ENCODE measurements at places on chromosomes 16 and 17.

DNA sequence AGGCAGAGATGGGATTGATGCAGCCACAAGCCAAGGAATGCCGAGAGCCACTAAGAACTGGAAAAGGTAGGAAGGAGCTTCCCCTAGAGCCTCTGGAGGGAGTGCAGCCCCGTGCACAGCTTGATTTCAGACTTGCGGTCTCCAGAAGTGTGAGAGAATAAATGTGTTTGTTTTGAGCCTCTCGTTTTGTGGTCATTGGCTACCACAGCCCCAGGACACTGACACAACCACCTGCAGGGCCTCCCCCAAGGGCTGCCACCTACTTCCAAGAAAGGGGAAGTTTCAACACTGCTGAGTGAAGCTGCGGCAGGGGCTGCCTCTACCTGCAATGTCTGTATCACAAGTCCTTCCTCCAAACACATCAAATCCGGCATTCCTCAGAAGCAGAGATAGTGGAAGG is 346.9 kb downstream of the C16orf95 start:
- no peak for DNase-seq

GRCh38 chr16:86814256-86814655 is 235.9 kb downstream of the FOXL1 start:
- DNase-seq: no peak

DNA sequence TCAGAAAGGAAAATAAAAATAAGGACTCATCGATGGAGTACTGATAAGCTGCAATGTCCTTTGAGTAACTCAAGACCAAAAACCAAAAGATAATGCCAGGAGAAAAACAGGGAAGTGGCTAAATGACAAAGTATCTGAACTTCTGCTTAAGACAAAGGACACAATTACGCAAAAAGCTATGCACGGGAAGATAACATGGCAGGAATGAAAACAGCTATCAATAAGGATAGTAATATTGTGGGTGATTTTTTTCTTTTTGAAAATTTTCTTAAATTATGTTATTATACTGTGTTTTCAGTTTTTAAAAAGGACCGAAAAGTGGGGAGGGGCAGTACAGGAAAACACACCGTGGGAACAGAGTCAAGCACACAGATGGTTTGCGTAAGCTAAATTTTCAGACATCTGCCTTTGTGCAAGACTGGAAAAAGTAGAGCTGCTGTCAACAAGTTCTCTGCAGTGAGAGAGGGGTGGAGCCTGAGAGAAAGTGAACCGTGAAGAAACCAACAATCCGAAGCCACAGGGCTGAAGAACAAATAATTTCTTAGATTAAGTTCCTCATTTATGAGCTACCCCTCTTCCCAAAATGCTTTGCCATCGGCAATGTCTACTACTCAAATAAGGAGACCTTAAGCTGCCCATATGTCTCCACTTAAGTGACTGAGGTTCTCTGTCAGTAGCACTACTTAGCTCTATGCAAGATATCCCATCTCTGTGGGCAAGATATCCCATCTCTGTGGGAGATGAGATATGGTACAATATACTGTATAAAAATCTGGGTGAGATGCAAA is 99.9 kb upstream of the CORO6 start:
- no peak for DNase-seq

GRCh38 chr16:85362443-85362842 is 250.2 kb upstream of the CIBAR2 start:
- DNase-seq: no peak

- peak; percentile 46 for DNase-seq
Observed at GRCh38 chr17:75845058-75845711, 981 bp upstream of the UNC13D start.

GRCh38 chr17:80362428-80363119 is 52.4 kb upstream of the ENDOV start:
- DNase-seq: no peak

GRCh38 chr16:29940656-29941055 is 14.6 kb upstream of the KCTD13 start:
- DNase-seq: no peak

GRCh38 chr17:1019451-1019850 is 22.5 kb downstream of the TIMM22 start:
- DNase-seq: no peak

- peak; percentile 62 for DNase-seq
Observed at GRCh38 chr17:40062329-40063186, at the start of gene THRA. TSS of gene THRA (plus strand) at chr17:40062965. CDS start at chr17:40074489, 11,524 bp downstream.

GRCh38 chr17:71488851-71489250 is 632.0 kb upstream of the SOX9 start:
- DNase-seq: no peak

DNA sequence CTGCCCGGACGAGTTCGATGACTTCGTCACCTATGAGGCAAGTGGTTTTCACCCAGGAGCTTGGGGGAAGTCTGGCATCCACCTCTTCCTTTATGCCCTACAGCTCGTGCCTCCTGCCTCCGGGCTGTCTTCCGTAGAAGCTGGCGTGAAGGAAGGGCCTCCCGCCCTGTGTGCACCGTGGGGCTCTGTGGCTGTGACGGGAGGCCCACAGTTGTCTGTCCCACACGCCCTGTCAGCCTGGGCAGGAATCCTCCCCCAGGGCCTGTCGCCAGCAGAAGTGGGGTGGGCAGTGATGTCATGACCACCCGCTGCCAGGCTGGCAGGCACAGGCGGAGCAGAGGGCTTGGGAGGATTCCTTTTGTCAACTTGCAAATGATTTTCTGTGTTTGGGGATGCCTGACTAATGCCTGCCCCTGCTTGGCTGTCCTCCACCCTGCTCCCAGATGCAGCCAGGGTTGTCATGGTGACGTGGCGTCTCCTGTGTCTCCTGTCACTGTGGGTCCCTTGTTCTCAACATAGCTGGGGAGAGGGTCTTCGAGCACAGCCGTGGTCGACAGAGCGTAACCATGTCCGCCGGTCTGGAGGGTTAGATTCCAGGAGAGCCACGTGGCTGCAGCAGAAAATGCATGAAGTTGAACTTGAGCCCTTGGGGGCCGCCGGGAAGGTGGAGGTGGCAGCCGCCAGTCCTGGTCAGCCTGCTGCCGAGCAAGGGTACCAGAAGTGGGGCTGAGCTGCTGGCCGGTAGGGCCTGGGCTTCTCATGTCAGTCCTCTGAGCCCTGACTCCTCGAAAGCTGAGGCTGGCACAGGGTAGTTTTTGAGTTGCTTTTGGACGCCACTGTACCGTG is 46.1 kb downstream of the RAB11FIP3 start:
- no peak for DNase-seq

GRCh38 chr17:35404360-35404759 is 27.9 kb downstream of the SLFN12 start:
- no peak for DNase-seq

DNA sequence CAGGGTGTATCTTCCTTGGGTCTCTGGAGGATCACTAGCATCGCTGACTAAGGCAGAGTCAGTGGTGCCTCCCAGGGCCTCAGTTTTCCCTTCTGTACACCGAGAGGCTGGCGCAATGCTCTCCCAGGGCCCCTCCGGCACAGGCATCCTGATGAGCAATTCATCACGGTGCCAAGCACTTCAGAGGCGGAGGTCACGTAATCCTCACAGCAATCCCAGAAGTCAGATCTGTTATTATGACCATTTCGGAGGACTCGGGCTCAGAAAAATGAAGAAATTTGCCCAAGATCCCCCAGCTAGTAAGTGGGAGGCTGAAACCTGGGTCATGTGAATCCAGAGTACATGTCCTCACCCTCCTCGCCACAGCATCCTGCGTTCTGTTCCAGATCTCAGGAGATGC is 46.5 kb downstream of the AIPL1 start:
- DNase-seq: no peak

GRCh38 chr17:39197380-39198185 is at the start of gene CACNB1:
TSS of gene CACNB1 (minus strand) at chr17:39197669. CDS start at chr17:39197495, 174 bp downstream.
- DNase-seq: peak; percentile 74

DNA sequence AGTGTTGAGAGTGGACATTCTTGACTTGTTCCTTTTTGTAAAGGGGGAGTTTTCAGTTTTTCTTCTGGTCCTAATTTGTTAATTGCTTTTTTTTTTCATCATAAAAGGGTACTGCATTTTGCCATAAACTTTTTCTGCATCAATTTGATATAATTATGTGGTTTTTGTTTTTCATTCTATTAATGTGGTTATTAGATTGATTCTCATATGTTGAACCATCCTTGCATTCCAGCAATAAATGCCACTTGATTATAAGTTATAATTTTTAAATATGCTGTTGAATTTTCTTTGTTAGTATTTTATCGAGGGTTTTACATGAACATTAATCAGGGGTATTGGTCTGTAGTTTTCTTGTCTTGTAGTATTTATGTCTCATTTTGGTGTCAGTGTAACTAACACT is 87.2 kb upstream of the SMIM36 start:
- DNase-seq: no peak

DNA sequence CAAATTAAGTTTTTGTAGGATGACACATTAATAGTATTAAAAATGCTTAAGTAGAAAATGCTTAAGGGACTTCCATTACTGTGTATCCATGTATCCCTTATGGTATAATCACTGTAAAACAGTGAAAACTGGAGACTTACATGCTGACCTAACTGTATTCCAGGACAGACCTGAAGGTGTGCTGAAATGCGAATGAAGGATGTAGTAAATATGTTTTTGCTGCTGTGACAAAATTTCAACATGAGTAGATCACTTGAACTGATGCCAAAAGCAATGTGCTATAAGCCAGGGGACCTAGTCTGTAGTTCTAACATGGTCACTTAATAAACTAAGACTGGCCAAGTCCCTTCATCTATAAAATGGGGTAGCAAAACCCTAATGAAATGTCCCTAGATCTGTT is 142.0 kb upstream of the CORO6 start:
- DNase-seq: no peak

- DNase-seq: no peak
Observed at GRCh38 chr16:65845466-65846209, 520.9 kb upstream of the CDH5 start.

GRCh38 chr16:50445621-50446555 is 77.1 kb upstream of the BRD7 start:
- DNase-seq: no peak

- no peak for DNase-seq
Observed at GRCh38 chr17:29911641-29912177, 18.3 kb downstream of the SSH2 start.
